ENCODE measurements at places on chromosomes 2 and 18.

DNA sequence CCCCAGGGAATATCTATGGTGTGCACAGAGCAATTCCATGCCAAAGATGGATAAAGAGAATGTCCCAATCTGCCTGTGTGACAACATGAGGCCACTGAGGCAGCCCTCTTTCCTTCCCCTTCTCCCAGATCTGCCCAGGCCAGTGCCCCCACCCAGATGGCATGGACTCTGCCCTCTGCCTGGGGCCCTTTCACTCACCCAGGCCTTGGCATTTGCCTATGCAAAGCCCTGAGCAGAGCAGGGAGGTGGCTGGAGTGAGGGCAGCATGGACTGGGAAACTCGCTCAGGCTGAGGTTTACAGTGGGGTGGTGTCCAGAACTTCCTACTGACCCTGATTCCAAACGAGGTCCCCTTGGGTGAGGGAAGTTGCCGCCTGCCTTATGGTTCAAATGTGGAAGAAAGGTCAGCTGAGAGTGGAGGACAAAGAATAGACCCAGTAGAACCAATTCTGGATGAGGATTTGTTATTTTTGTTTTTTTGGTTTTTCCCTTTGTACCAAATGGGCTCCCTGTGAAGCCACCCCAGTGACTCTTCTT lies 8.9 kb downstream of the SH2D6 start:
- DNase-seq: no peak

DNA sequence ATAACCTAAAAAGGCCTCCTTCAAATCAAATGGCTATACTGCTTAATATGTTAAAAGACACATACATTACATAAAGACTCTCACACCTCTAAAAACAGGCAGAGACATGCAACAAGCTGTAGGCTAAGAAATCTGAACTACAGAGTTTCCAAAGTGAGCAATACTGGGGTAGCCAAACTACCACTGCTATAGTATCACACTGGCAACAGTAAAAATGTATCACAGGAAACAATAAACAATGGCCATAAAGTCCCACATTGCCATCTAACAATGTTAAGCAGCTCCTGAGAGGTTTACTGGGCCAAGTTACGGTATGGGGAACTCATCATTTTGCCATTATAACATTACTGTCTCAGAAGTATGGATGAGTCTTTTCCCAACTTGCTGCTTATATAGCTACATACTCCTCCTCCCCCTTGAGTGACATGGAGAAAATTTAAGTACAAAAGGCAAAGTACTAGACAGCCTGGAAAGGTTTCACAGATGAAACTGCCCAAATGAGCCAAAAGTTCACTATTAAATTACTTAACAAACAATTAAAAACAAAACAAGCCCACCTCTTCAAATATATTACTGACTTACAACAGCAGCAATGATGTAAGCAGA lies 50.3 kb downstream of the SS18 start:
- no peak for DNase-seq

GRCh38 chr2:83072767-83073166 lies 1386.3 kb downstream of the SUCLG1 start:
- DNase-seq: no peak

GRCh38 chr2:164625378-164625971 lies 4.2 kb upstream of the GRB14 start:
- no peak for DNase-seq

- no peak for DNase-seq
Measured at GRCh38 chr2:157441072-157441454, 2.8 kb downstream of the CYTIP start.

GRCh38 chr2:102620332-102620731 lies 979 bp downstream of the SLC9A2 start:
- DNase-seq: peak; percentile 28
